ENCODE measurements at places on chromosomes 1 and 21.

DNA sequence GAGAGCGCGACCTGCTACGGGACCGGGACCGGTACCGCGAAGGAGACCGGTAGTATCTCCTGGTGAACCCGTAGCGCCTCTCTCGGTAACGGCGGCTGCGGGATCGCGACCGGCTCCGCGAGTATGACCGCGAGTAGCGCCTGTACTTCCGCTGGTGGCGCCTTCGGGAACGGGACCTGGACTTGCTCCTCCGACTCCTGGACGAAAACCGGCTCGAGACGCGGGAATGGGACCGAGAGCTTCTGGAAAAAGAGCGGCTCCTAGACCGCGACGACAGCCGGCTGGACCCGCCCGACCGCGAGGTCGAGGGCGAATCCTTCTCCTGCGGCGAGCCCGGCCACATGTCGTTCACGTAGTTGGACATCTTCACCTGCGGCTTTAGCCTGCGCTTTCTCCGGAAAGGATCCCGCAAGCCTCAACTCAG, 642 bp downstream of the RSRP1 start:
- H3K27me3 ChIP-seq, result no peaks in the 10 kb centered on the region
- H3K4me1 ChIP-seq, result peaks cover 20% of the 10 kb centered on the region
- H3K27ac ChIP-seq, result peak overlapping the region; percentile 100
- peak overlapping the region; percentile 98 for H3K4me3 ChIP-seq
- H3K36me3 ChIP-seq, result peaks cover 31% of the 10 kb centered on the region
- no peak for DNase-seq

- no peaks in the 10 kb centered on the region for H3K27me3 ChIP-seq
- H3K4me3 ChIP-seq, result no peak overlapping the region
- no peaks in the 10 kb centered on the region for H3K36me3 ChIP-seq
- no peak for DNase-seq
- H3K4me1 ChIP-seq, result no peaks in the 10 kb centered on the region
- H3K27ac ChIP-seq, result no peak overlapping the region
These were observed 304.7 kb upstream of the USP25 start for GRCh38 chr21:15425049-15425448.

DNA sequence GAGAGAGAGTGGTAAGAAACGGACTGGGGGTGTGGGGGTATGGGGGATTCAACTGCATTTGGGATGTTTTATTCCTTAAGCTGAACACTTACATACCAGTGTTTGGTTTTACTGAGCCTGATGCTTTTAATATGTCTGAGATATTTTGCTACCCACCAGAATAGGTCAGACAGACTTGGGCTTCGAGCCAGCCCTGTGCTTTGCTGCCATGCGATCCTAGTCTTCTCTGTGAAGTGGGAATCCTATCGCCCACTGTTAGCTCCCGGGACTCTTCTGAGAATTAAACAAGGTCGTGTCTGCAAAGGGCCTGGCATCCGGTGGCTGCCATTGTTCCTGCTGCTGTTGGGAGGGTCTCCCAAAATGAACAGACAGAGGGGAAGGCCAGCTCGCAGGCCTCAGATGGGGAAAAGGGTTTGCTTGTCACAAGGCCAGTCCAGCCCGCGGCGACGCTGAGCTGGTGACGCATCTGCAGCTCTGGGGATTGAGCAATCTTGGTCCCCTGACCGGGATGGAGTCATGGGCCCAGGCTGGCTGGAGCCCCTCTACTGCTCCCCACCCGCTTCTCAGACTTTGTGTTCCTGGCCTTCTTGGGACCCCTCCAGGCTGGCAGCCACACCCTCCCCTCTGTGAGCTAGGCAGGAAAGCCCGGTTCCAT, 26.9 kb upstream of the ECE1 start:
- H3K36me3 ChIP-seq, result no peaks in the 10 kb centered on the region
- H3K4me1 ChIP-seq, result peaks cover 62% of the 10 kb centered on the region
- DNase-seq, result peak; percentile 76
- H3K27me3 ChIP-seq, result no peaks in the 10 kb centered on the region
- no peak overlapping the region for H3K4me3 ChIP-seq
- H3K27ac ChIP-seq, result peak overlapping the region; percentile 95

GRCh38 chr1:200778766-200779165, 40.1 kb downstream of the CAMSAP2 start:
- peaks cover 25% of the 10 kb centered on the region for H3K4me1 ChIP-seq
- DNase-seq, result no peak
- no peaks in the 10 kb centered on the region for H3K36me3 ChIP-seq

DNA sequence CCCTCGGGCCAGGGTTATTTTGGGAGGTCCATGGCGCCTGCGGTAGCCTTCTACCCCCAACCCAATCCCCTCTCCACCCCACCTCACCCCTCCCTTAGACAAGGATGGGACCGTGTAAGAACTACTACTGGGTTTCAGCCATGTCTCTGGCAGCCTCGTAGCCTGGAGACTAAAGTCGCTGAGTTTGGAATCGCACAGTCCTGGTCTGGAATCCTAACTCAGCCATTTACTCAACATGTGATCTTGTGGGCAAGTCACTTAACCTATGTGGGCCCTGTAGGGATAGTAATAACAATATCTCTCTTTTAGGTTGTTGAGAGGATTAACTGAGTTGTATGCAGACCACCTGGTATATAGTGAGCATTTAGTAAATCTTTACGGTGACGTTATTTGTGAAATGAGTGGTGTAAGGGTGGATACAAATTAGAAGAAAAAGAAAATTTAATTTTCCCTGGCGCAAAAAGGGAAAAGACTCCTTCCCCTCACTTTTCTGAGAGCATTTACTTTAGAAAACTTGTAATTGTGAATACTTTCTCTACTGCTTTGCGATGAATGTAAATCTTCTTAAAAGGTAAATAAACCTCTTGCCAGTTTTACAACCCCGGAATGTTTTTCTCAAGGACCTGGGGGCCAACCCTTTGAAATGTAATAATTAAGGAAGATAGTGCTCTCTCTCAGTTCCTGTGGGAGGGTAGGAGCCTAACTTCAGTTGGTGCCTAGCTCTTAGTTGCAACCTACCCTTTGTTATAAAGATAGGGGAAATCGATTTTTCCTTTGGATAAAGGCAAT, 615 bp upstream of the MRPS15 start:
- peak overlapping the region; percentile 95 for H3K4me3 ChIP-seq
- peaks cover 11% of the 10 kb centered on the region for H3K36me3 ChIP-seq
- H3K27me3 ChIP-seq, result no peaks in the 10 kb centered on the region
- no peak for DNase-seq

DNA sequence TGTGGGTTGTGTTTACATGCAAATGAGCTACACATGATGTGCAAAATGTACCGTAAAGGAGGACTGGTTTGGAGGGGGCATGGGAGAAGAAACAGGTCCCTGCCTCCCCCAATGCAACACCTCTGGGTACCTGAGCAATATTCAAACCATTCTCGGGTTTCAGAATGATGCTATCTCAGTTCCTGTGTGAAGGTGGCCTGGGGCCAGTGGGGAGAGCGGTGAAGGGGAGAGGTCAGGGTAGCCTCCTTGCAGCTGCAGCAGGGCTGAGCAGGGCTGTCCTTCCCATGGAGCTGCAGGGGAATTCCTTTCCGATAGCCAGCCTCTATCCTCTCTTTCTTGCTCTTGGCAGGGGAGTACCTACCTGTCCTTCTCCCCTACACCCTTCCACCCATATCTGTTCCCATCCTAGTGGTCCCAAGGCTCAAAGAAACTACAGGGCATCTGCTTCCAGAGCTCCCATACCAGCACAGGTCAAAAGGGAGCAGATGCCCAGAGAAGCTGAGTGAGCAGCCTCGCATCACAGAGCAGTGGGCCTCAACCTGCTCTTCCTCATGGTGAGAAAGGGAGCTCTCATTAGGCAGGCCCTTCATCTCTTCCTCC, 11.9 kb downstream of the MEF2D start:
- H3K36me3 ChIP-seq, result peaks cover 4% of the 10 kb centered on the region
- H3K4me1 ChIP-seq, result peaks cover 100% of the 10 kb centered on the region
- no peak for DNase-seq
- H3K27ac ChIP-seq, result peak overlapping the region; percentile 72
- peak overlapping the region; percentile 69 for H3K4me3 ChIP-seq

GRCh38 chr1:42477775-42478174, 14.7 kb downstream of the CCDC30 start:
- DNase-seq, result no peak
- no peak overlapping the region for H3K4me3 ChIP-seq
- no peaks in the 10 kb centered on the region for H3K27me3 ChIP-seq
- H3K36me3 ChIP-seq, result no peaks in the 10 kb centered on the region
- H3K4me1 ChIP-seq, result no peaks in the 10 kb centered on the region

- no peak overlapping the region for H3K4me3 ChIP-seq
- H3K36me3 ChIP-seq, result no peaks in the 10 kb centered on the region
- DNase-seq, result no peak
- no peak overlapping the region for H3K27ac ChIP-seq
- H3K27me3 ChIP-seq, result no peaks in the 10 kb centered on the region
- no peaks in the 10 kb centered on the region for H3K4me1 ChIP-seq
These were observed 239.0 kb downstream of the NTNG1 start for GRCh38 chr1:107379826-107380225.

DNA sequence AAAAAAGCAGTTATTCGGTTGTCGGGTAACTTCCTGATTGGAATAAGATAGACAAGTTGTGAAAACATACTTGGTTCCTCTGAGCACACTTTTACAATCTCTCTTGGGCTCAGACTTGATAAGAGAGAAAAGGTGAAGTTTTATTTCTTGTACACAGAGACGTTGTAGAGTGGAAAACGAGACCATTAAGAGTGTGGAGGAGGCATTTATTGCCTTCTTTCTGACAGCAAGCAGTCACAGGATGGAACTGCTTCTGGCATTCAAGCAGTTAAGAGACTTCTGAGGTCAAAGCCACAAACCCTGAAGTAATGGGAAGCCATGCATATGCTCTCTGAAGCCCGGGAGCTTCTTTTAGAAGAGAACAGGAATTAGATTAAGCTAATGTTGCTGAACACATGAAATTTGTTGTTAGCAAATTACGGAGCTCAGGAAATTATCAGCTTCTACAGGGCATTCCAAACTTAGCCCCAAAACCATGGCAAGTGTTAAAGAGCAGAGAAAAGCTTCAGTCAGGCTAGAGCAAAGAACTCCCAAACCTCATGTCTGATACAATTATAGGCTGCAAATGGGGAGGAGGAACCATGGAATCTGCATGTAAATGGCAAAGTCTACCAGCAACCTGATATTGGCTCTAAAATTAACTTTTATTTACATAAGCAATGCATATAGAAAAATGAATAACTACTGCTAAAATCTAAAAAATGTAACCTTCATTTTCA, 26.0 kb downstream of the S1PR1 start:
- H3K27ac ChIP-seq, result no peak overlapping the region
- no peak for DNase-seq
- H3K27me3 ChIP-seq, result no peaks in the 10 kb centered on the region
- no peaks in the 10 kb centered on the region for H3K36me3 ChIP-seq
- peaks cover 21% of the 10 kb centered on the region for H3K4me1 ChIP-seq

DNA sequence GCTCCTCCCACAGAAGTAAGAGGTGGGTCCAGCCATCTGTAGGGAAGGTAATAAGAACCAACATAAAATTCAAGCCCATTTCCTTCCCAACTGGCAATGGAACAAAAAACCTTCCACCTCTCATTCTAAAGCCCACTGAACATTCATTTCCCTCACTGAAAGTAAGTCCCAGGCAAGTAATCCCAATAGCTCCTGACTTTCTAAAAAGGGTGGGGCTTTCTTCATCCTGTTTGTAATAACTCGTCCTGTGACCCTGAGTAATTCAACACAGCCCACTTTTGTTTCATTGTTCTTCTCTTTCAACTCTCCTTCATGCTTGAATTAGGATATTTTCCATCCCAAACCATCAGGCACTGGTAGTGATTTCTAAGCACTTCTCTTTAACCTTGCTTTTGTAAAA, 74.9 kb downstream of the DAB1 start:
- H3K27ac ChIP-seq, result no peak overlapping the region
- no peaks in the 10 kb centered on the region for H3K27me3 ChIP-seq
- no peaks in the 10 kb centered on the region for H3K4me1 ChIP-seq
- no peak overlapping the region for H3K4me3 ChIP-seq

DNA sequence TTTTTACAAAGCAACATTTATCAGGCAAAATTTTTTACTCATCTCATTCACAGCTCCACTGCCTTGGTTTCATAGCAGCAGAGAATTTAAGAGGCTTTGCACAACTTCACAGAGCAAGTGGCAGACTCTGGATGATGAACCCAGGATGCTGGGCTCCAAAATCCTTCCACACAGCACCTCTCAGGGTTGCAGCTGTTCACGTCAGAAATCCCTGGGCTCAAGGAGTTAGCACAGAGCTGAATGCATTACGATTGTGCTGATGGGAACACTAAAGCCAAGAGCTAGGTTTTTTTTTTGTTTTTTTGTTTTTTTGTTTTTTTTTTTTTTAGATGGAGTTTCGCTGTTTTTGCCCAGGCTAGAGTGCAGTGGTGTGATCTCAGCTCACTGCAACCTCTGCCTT, 2.4 kb upstream of the HTR6 start:
- H3K4me3 ChIP-seq, result no peak overlapping the region
- H3K27me3 ChIP-seq, result peaks cover 20% of the 10 kb centered on the region
- no peak for DNase-seq
- peaks cover 15% of the 10 kb centered on the region for H3K4me1 ChIP-seq

- H3K4me1 ChIP-seq, result peaks cover 18% of the 10 kb centered on the region
- H3K4me3 ChIP-seq, result peak overlapping the region; percentile 65
- no peak overlapping the region for H3K27ac ChIP-seq
- peaks cover 11% of the 10 kb centered on the region for H3K27me3 ChIP-seq
- no peaks in the 10 kb centered on the region for H3K36me3 ChIP-seq
- DNase-seq, result no peak
These were observed 575 bp downstream of the TRIM67 start for GRCh38 chr1:231162297-231162969.

- peak overlapping the region; percentile 97 for H3K27ac ChIP-seq
- DNase-seq, result no peak
- H3K36me3 ChIP-seq, result no peaks in the 10 kb centered on the region
- H3K27me3 ChIP-seq, result no peaks in the 10 kb centered on the region
These were observed 431 bp downstream of the ARPC5 start for GRCh38 chr1:183635099-183635605.

GRCh38 chr21:46082713-46082962, 15.3 kb upstream of the COL6A2 start:
- no peak overlapping the region for H3K4me3 ChIP-seq
- H3K27me3 ChIP-seq, result no peaks in the 10 kb centered on the region
- DNase-seq, result no peak
- no peaks in the 10 kb centered on the region for H3K36me3 ChIP-seq
- H3K27ac ChIP-seq, result no peak overlapping the region
- H3K4me1 ChIP-seq, result peaks cover 12% of the 10 kb centered on the region

DNA sequence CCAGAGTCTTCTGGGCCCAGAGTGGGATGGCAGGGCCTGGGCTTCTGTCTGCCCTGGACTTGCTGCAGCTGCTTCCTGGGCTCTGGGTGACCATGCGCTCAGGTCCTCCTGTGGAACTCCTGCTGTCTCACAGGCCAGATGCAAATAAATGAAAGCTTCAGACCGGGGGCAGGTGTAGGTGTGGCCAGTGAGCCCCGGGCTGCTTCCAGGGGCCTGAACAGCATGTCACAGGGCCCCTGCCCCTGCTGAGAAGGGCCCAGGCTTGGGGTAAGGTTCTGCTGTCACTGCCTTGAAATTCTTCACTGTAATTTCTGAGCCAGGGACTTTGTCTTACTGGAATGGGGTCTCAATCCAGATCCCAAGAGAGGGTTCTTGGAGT, 2.5 kb upstream of the PKNOX1 start:
- no peaks in the 10 kb centered on the region for H3K27me3 ChIP-seq
- no peak overlapping the region for H3K4me3 ChIP-seq
- no peak overlapping the region for H3K27ac ChIP-seq
- DNase-seq, result no peak
- peaks cover 19% of the 10 kb centered on the region for H3K4me1 ChIP-seq
- no peaks in the 10 kb centered on the region for H3K36me3 ChIP-seq
